ENCODE measurements at places on chromosomes 2 and 18. TPM values are rescaled to one million over a fixed set of nuclear protein-coding genes. Genes with fewer than 3 reads are reported as not detected.
A peak's percentile ranks its signal among the peaks of the same experiment; 100 is the strongest.

The LONRF2 gene
- 0.24 TPM for total RNA-seq

The TRIB2 gene
- total RNA-seq, result 109 TPM

The CHRNG gene
- not detected for total RNA-seq

The FZD7 gene
- total RNA-seq, result 404 TPM

The LTBP1 gene
- 34.1 TPM for total RNA-seq

The GAD1 gene
- total RNA-seq, result 0.47 TPM

The SF3B1 gene
- total RNA-seq, result 354 TPM

GRCh38 chr2:68698567-68699377 lies 35.8 kb upstream of the ARHGAP25 start:
- H3K4me3 ChIP-seq, result no peak overlapping the region
- H3K27ac ChIP-seq, result no peak overlapping the region
- no peaks in the 10 kb centered on the region for H3K27me3 ChIP-seq
- 0 out of 2 replicates have a peak, but pooled peaks cover 11% of the 10 kb centered on the region for H3K36me3 ChIP-seq
- no peak for DNase-seq

- H3K4me3 ChIP-seq, result peak overlapping the region; percentile 76
- no peak overlapping the region for H3K27ac ChIP-seq
- peaks cover 59% of the 10 kb centered on the region for H3K4me1 ChIP-seq
- no peaks in the 10 kb centered on the region for H3K36me3 ChIP-seq
- peaks cover 99% of the 10 kb centered on the region for H3K27me3 ChIP-seq
These were observed 2.4 kb downstream of the OSR1 start for GRCh38 chr2:19355931-19356544.

GRCh38 chr2:120376101-120376500 lies 30.2 kb downstream of the INHBB start:
- no peak overlapping the region for H3K4me3 ChIP-seq
- H3K27ac ChIP-seq, result no peak overlapping the region
- H3K27me3 ChIP-seq, result peaks cover 10% of the 10 kb centered on the region
- H3K4me1 ChIP-seq, result peaks cover 29% of the 10 kb centered on the region
- H3K36me3 ChIP-seq, result no peaks in the 10 kb centered on the region

DNA sequence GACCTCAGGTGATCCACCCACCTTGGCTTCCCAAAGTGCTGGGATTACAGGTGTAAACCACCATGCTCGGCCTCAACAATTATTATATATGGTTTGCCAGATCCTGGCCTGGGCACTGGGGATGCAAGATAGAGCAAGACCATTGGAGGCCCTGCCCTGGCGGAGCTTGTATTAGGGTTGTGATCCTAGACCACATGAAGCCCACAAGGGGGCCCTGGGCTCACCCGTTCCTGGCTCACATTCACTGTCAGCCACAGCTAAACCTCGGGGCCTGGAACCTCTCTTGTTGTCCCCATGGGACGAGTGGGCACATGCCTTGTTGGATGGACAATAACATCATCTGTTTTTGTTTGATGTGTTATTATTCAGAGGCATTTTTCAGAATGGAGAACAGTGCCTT lies 14.9 kb downstream of the HPCAL1 start:
- no peaks in the 10 kb centered on the region for H3K27me3 ChIP-seq
- no peak overlapping the region for H3K27ac ChIP-seq
- H3K4me1 ChIP-seq, result peaks cover 14% of the 10 kb centered on the region
- DNase-seq, result peak; percentile 63
- no peak overlapping the region for H3K4me3 ChIP-seq

- no peaks in the 10 kb centered on the region for H3K36me3 ChIP-seq
- no peaks in the 10 kb centered on the region for H3K4me1 ChIP-seq
- H3K4me3 ChIP-seq, result no peak overlapping the region
- no peak overlapping the region for H3K27ac ChIP-seq
- DNase-seq, result no peak
- no peaks in the 10 kb centered on the region for H3K27me3 ChIP-seq
These were observed 31.1 kb upstream of the PAX8 start for GRCh38 chr2:113309655-113310387.

DNA sequence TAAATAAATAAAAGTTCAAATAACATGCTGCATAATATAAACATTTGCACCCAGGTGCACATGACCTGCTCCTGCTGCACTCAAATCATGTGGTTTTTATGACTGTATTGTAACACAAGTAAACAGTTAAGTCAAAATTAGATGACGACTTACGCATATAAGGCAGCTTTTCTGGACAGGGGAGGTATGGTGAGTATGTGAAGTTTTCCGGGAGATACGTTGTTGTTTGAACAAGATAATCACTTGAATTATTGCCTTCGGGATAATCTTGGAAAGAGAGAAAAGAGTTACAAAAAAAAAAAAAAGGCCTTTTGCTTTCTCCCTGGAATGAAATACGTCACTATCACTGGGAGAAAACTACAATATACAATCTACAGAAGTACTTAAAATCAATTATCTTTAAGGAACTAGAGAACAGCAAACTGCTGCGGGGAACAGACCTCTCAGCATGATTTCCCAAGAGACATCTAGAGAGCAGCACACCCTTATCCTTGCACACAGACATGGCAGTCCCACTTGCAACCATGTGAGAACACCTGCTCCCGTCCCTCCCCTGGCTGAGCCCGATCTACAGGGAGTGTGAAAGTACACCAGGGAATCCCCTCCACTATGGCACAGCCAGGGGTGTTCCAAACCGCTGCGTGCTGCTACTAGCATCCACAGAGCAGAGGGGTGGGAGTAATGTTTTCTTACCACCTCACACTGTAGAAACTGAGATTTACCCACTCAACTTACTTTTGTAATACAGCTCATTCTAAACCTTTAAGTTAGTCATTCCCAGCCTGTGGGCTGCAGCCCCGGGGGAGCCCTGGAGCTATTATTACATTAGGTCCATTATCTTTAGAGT lies 26.3 kb downstream of the B4GALT6 start:
- peaks cover 10% of the 10 kb centered on the region for H3K36me3 ChIP-seq
- H3K4me3 ChIP-seq, result no peak overlapping the region
- H3K27me3 ChIP-seq, result no peaks in the 10 kb centered on the region
- no peak overlapping the region for H3K27ac ChIP-seq

DNA sequence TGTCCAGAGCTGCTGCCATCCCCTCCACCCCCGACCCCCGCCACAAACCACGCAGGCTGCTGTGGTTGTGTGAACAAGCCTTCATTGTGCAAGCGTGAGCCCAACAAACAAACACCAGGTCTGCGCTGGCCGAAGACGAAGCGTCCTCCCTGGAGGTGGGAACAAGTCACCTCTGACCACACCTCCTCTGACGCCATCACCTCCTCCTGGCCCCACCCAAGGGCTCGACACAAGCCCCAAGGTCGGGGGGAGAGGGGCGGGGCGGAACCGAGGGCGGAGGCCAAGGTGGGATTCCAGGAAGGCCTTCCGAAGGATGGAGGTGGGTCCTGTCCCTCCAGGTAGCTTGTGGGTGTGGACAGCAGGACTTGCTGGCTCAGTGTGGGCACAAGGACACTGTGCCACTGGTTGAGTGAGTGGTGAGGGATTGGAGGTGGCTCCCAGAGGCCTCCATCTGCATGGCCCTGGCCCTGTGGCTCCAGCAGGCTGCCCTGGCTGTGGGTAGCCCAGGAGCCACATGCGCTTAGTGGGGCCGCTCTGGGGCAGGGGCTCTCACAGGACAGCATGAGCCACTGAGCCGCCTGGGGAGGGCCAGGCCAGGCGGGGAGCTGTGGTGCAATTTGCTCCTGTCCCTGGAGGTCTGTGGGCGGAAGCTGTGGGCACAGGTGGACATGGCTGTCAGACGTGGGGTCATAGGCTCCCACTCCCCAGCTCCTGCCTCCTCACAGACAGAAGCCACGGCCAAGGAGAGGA lies 7.4 kb upstream of the GPR17 start:
- peak overlapping the region; percentile 55 for H3K27ac ChIP-seq
- H3K4me1 ChIP-seq, result peaks cover 10% of the 10 kb centered on the region
- no peaks in the 10 kb centered on the region for H3K36me3 ChIP-seq
- no peaks in the 10 kb centered on the region for H3K27me3 ChIP-seq
- peak; percentile 72 for DNase-seq

DNA sequence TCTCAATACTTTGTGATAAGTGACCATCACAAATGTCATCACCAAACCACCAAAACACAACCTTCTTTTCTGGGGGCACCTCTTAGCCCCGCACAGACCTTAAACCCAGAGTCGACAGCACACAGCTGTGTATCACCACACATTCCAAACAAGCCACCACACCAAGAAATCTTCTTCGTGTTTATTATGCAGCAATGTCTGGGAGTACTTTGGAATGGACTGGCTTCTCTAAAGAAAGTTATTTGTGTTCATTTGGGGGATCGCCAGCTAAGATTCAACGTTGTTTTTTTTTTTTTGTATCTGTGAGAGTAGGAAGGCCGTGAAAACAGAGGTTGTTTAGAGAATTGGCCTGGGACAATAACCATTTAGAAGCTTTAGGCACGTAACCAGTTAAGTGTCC lies 1.1 kb upstream of the MTA3 start:
- peaks cover 27% of the 10 kb centered on the region for H3K4me1 ChIP-seq
- peak overlapping the region; percentile 45 for H3K4me3 ChIP-seq
- peak overlapping the region; percentile 97 for H3K27ac ChIP-seq
- no peaks in the 10 kb centered on the region for H3K27me3 ChIP-seq
- DNase-seq, result peak; percentile 24

DNA sequence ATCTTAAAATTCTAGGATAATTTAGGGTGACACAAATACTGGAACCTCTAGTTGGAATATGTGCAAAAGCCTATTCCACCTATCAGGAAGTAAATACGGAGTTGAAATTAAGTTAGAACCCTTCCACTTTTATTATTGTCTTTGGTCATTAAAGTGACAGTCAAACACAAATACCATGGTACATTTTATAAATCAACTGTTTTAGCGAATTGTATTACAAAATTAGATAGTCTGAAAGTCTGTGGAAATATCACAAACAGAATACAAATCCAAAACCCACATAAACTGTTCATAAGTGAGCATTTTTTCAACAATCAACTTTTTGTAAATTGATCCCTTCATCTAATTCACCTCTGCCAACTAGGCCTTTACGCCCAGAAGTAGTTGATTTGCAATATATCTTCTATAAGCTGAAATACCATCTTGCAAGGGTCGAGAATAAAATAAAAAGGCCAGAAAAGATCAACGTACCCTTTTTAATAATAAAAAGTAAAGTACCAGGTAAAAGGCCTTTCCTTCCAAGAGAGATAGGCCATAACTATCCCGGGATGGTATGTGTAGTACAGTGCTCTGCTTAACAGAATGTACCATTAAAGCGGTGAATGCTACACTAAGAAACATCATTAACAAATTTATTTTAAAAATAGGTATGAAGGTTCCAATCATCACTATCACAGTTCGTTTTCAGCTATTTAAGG lies 1.3 kb downstream of the USP34 start:
- H3K4me1 ChIP-seq, result peaks cover 12% of the 10 kb centered on the region
- no peaks in the 10 kb centered on the region for H3K27me3 ChIP-seq
- peak overlapping the region; percentile 91 for H3K27ac ChIP-seq
- H3K4me3 ChIP-seq, result peak overlapping the region; percentile 68
- no peak for DNase-seq

GRCh38 chr2:74008761-74009395 lies 24.2 kb downstream of the TET3 start:
- H3K27ac ChIP-seq, result peak overlapping the region; percentile 32
- no peaks in the 10 kb centered on the region for H3K27me3 ChIP-seq
- no peak overlapping the region for H3K4me3 ChIP-seq
- H3K36me3 ChIP-seq, result no peaks in the 10 kb centered on the region

DNA sequence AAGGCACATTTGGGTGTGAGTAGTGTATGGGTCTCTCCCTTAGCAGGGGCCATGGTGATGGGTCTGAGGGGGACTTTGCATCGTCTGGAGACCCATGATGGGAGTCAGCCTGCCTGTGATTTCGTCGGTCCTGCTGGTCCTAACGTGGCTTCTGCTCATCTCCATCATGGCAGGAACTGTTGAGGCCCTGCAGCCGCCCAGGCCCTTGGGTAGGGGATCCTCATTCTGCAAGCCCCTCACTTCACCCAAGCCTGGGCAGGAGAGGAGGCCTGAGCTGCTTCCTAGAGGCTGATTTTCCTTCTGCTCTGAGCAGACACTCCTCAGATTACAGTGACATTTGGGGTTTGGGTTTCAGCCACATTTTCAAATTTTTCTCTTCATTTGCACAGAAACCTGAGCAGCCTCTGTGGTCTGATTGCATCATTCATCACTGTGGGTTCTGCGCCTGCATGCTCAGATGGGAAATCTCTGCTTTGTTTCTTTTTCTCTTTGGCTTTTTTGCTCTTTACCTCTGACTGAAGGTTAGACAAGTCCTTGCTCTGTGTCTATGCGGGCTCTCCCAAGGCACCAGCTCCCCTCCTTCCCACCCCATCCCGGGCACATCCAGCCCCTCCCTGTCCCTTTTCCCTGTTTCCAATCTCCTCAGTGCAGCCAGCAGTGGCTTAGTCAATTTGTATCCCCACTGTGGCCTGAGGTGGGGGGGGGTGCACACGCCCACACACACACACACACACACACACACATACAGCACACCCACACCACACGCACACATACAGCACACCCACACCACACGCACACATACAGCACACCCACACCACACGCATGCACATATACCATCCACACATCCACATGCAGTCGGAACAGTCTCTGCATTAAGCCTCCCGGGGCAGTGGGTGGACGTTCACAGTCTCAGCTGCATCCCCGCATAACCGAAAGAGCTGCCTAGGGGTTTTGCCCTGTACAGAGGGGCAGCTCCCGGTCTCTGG lies 305.4 kb upstream of the HS6ST1 start:
- H3K27me3 ChIP-seq, result no peaks in the 10 kb centered on the region
- no peaks in the 10 kb centered on the region for H3K36me3 ChIP-seq
- H3K4me1 ChIP-seq, result no peaks in the 10 kb centered on the region
- no peak for DNase-seq
- no peak overlapping the region for H3K27ac ChIP-seq
- no peak overlapping the region for H3K4me3 ChIP-seq

GRCh38 chr2:212958757-212959295 lies 192.6 kb downstream of the IKZF2 start:
- peaks cover 8% of the 10 kb centered on the region for H3K4me1 ChIP-seq
- H3K27me3 ChIP-seq, result no peaks in the 10 kb centered on the region
- no peak for DNase-seq
- H3K4me3 ChIP-seq, result no peak overlapping the region

- no peak overlapping the region for H3K4me3 ChIP-seq
- no peak for DNase-seq
- H3K27me3 ChIP-seq, result no peaks in the 10 kb centered on the region
- no peaks in the 10 kb centered on the region for H3K36me3 ChIP-seq
- H3K4me1 ChIP-seq, result peaks cover 50% of the 10 kb centered on the region
- no peak overlapping the region for H3K27ac ChIP-seq
These were observed 18.5 kb downstream of the ITGA6 start for GRCh38 chr2:172445851-172446250.

GRCh38 chr18:53422896-53423295 lies 801.6 kb downstream of the MBD2 start:
- no peaks in the 10 kb centered on the region for H3K4me1 ChIP-seq
- no peaks in the 10 kb centered on the region for H3K27me3 ChIP-seq
- H3K27ac ChIP-seq, result no peak overlapping the region
- H3K4me3 ChIP-seq, result no peak overlapping the region
- no peak for DNase-seq
